Cardiac ventricle fibroblast (primary cell): ENCODE measurements at places on chromosomes 5 and 9. TPM values are rescaled to one million over a fixed set of nuclear protein-coding genes. Genes with fewer than 3 reads are reported as not detected.

The GLRA1 gene
- not detected in 2 replicates for total RNA-seq

The PCDHGA7 gene
- 9.9 and 10.7 TPM in 2 replicates for total RNA-seq

The C1QTNF3 gene
- 0.31 and 0.78 TPM in 2 replicates for total RNA-seq

The TOPORS gene
- 16.1 and 16.7 TPM in 2 replicates for total RNA-seq

The OLFM1 gene
- 3.7 and 5.4 TPM in 2 replicates for total RNA-seq
